ENCODE measurements at places on chromosomes 6 and 20. TPM values are rescaled to one million over a fixed set of nuclear protein-coding genes. Genes with fewer than 3 reads are reported as not detected.

GRCh38 chr6:5813625-5814027, 193.1 kb downstream of the NRN1 start:
- H3K36me3 ChIP-seq = no peaks in the 10 kb centered on the region
- H3K27me3 ChIP-seq = peaks cover 22% of the 10 kb centered on the region
- DNase-seq = no peak

The HLA-DQA2 gene
- total RNA-seq = not detected

DNA sequence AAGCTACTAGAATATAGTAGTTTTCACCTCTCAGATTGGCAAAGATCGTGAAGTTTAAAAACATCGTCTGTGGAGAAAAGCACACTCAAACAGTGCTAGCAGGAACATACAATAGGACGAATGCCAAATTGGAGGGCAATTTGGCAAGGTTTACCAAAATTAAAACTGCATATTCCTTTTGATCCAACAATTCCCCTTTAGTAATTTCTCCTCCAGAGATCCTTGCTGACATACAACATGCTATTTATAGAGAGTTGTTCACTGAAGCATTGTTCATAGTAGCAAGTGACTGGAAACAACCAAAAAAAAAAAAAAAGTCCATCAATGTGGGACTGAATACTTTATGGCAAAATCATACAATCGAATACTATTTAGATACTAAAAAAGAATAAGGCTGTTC, 202.2 kb downstream of the ATXN1 start:
- no peaks in the 10 kb centered on the region for H3K36me3 ChIP-seq
- no peak overlapping the region for H3K27ac ChIP-seq
- no peaks in the 10 kb centered on the region for H3K27me3 ChIP-seq
- no peak overlapping the region for H3K4me3 ChIP-seq

DNA sequence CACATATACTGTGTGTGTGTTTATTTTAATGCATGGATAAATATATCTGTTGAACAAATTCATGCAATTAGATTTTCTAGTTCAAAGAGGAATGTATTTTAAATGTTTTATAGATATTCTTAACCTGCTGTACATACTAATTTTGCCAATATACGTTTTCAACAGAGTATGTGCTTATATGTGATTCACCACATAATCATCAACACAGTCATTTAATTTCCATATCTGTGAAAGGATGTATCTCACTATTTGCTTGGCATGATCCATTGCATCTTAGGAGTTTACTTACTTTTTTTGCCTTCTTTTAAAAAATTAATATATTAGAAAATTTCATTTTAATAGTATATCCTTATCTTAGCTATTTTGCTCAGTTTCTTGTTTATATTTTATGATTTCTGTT, 902.3 kb upstream of the CITED2 start:
- no peak overlapping the region for H3K4me3 ChIP-seq

GRCh38 chr6:52566853-52567279, 10.0 kb downstream of the TRAM2 start:
- peak; percentile 98 for DNase-seq
- peaks cover 32% of the 10 kb centered on the region for H3K4me1 ChIP-seq
- H3K4me3 ChIP-seq = no peak overlapping the region
- peak overlapping the region; percentile 65 for H3K27ac ChIP-seq
- no peaks in the 10 kb centered on the region for H3K27me3 ChIP-seq

DNA sequence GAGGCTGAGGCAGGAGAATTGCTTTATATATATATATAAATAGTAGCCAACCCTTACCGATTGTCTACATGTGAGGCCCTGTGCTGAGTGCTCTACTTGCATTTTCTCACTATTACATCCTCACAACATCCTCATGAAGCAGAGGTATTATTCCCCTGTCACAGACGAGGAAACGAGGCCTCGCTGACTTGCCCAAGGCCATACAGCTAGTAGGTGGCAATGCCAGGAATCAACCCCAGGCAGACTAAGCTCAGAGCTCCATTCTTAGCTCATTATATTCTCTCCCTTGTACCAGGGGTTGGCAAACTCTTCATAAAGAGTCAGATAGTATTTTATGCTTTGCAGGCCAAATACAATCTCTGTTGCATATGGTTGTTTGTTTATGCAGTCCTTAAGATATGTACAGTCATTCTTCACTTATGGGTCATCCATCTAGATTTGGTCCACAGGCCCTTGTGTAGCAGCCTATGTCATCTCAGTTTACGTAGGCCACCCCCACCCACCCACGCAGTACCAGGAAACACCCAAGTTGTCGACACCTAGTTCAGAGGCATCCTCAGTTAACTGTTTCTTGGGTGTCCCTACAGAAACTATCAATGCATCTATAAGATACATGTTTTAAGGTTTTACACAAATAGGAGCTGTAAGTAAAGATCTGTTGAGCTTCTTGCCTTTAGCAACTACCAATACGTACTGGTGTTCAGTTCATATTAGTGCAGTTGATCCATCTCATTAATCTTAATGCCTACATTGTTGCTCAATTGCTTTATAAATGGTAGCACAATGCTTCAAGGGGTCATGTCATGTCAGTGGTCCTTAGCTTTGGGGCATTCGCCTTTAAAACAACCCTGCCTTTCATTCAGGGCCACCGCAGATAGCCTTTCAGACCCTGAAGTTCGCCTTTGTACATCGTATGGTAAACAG, 3.0 kb downstream of the CASS4 start:
- no peaks in the 10 kb centered on the region for H3K4me1 ChIP-seq
- H3K4me3 ChIP-seq = no peak overlapping the region
- DNase-seq = no peak
- H3K36me3 ChIP-seq = no peaks in the 10 kb centered on the region
- H3K27me3 ChIP-seq = no peaks in the 10 kb centered on the region
- H3K27ac ChIP-seq = no peak overlapping the region

DNA sequence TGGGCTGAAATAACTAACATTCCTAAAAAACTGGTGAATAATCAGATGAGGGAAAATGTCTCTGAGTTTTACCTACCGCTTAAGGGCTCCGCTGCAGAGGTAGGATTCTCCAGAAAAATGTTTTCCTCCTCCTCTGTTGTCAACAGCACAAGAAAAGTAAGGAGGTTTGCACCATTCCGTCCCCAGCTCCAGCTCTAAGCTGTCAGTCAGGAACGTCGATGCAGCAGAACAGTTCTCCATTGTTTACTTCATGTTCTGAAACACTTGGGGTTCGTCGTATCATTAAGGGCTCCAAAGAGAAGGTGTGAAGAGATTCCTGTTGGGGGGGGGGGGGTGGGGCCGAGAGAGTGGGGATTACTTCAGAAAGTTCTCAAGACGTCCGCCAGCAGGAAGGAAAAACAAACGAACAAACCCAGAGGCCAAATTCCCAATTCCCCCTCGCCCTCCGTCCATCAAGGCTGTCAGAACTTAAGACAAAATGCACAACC, 734 bp downstream of the MMS22L start:
- peak overlapping the region; percentile 93 for H3K4me3 ChIP-seq
- no peaks in the 10 kb centered on the region for H3K27me3 ChIP-seq
- peak overlapping the region; percentile 17 for H3K27ac ChIP-seq
- H3K4me1 ChIP-seq = peaks cover 21% of the 10 kb centered on the region
- DNase-seq = no peak
- 0 out of 2 replicates have a peak, but pooled peaks cover 10% of the 10 kb centered on the region for H3K36me3 ChIP-seq

DNA sequence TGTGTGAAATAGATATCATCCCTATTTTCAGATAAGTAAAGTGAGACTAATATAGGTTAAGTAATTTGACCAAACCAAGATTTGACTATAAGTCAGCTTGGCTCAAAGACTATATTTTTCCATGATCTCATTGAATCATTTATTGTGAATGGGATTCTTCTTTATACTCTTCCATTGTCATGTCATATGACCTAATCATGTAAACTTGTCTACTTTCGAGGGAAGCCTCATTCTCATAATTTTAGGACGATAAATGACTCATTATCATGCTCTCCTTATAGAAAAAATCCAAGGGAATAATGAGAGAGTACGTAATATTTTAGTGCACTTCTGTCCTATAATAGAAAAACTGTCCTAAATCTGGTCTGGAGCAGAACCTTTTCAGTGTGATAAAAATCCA, 40.9 kb upstream of the CCN6 start:
- no peaks in the 10 kb centered on the region for H3K36me3 ChIP-seq
- no peaks in the 10 kb centered on the region for H3K27me3 ChIP-seq
- H3K27ac ChIP-seq = no peak overlapping the region

DNA sequence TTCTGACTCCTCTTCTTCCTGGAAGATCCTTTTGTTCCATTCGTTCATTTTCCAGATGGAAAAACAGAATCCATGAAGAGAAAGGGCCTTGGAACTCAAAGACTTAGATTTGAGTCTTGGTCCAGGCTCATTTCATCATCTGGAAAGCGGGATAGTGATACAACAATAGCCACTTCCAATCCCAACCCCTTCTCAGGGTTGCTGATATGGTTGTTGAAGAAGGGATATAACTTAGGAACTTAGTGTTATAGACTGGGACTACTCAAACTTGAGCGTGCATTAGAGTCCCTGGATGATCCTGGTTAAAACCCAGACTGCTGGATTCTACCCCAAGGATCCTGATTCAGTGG, 1.3 kb downstream of the GDAP1L1 start:
- H3K27ac ChIP-seq = no peak overlapping the region
- peaks cover 49% of the 10 kb centered on the region for H3K27me3 ChIP-seq
- H3K4me3 ChIP-seq = no peak overlapping the region
- no peaks in the 10 kb centered on the region for H3K36me3 ChIP-seq

GRCh38 chr6:100370265-100370664, 94.5 kb downstream of the SIM1 start:
- H3K36me3 ChIP-seq = no peaks in the 10 kb centered on the region
- H3K27ac ChIP-seq = no peak overlapping the region
- DNase-seq = no peak
- no peak overlapping the region for H3K4me3 ChIP-seq
- no peaks in the 10 kb centered on the region for H3K4me1 ChIP-seq
- no peaks in the 10 kb centered on the region for H3K27me3 ChIP-seq

The FOXF2 gene
- total RNA-seq = not detected

The CDC25B gene
- total RNA-seq = 91.0 TPM

- H3K4me1 ChIP-seq = no peaks in the 10 kb centered on the region
- H3K27me3 ChIP-seq = no peaks in the 10 kb centered on the region
- H3K36me3 ChIP-seq = no peaks in the 10 kb centered on the region
- no peak overlapping the region for H3K27ac ChIP-seq
These were observed 22.8 kb downstream of the FYN start for GRCh38 chr6:111850295-111850937.

- no peaks in the 10 kb centered on the region for H3K4me1 ChIP-seq
- peak; percentile 1 for DNase-seq
- no peak overlapping the region for H3K27ac ChIP-seq
- no peak overlapping the region for H3K4me3 ChIP-seq
These were observed 94.3 kb upstream of the NKX2-2 start for GRCh38 chr20:21607971-21608725.

The BACH2 gene
- total RNA-seq = 4.2 TPM

DNA sequence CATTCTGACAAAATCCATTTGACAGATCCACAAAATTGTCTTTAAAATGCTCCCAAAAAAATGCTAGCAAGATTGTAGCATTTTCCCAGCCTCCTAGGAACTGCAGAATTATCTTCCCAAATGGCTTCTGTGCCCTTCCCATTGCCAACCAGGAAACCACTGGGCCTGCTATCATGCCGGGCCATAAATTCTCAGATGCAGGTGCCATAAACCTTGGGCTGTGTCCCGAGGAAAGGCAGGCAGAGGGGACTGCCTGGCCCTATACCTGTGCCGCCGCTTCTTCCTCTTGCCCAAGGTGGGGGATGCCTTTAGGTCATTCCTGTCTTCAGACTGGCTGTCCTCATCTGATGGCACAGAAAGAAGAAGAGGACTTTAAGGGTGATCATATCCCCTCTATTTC, 2.8 kb downstream of the VSX1 start:
- peaks cover 50% of the 10 kb centered on the region for H3K4me1 ChIP-seq
- no peak for DNase-seq
- no peaks in the 10 kb centered on the region for H3K36me3 ChIP-seq
- H3K4me3 ChIP-seq = no peak overlapping the region

DNA sequence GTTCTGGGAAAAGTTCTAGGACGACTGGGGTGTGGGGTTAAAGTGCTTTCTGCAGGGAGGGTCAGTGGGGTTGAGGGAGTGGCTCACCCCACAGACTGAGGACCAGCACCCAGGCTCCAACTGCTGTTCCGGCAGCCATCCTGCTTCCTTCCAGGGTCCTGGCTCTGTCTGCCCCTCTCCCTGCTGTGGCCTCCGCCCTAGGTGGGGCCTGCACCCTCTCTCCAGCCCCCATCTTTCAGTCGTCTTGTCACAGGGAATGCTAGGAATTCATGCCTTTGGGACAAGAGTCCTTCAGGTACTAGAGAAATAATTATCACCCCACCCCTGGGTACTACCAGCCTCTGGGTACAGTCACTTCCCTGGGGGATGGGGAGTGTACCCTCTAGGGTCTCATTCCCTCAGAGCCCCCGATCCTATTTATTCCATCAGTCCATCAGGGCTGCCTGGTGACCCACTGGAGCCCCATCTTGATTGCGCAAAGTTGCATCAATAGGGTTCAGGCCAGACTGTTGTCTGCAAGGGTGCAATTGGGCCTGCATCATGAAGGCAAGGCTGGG, at the start of gene AGER:
TSS of gene AGER (minus strand) at position 170 of the 557 bp plus-strand sequence. CDS start at position 139, 31 bp downstream.
- DNase-seq = no peak
- no peak within 1 kb of the TSS for H3K27ac ChIP-seq
- H3K27me3 ChIP-seq = no peaks in the 10 kb centered on the region
- H3K4me1 ChIP-seq = peaks cover 13% of the 10 kb centered on the region
- no peak within 1 kb of the TSS for H3K4me3 ChIP-seq

DNA sequence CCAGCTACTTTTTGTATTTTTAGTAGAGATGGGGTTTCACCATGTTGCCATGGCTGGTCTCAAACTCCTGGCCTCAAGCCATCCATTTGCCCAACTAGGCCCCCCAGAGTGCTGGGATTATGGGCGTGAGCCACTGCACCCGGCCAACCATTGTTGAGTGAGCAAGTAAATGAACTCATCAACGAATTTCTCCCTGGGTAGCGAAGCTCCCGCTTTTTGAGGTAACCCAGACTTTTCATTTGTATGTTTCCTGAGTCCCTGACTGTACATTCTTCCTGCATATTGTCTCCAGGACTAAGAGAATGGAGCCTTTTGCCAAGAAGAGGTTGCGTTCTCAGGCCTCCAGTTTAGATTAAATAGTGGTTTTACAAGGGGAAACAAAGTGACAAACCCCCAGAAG, 36.4 kb downstream of the RIPOR3 start:
- no peak overlapping the region for H3K4me3 ChIP-seq
- H3K27ac ChIP-seq = no peak overlapping the region
- no peaks in the 10 kb centered on the region for H3K36me3 ChIP-seq

The PI3 gene
- 4.6 TPM for total RNA-seq

The CYP39A1 gene
- total RNA-seq = 2.9 TPM

- H3K36me3 ChIP-seq = no peaks in the 10 kb centered on the region
- no peak for DNase-seq
- H3K27me3 ChIP-seq = peaks cover 13% of the 10 kb centered on the region
- H3K27ac ChIP-seq = no peak overlapping the region
These were observed 1932.2 kb upstream of the DEFB115 start for GRCh38 chr20:29325304-29325640.

DNA sequence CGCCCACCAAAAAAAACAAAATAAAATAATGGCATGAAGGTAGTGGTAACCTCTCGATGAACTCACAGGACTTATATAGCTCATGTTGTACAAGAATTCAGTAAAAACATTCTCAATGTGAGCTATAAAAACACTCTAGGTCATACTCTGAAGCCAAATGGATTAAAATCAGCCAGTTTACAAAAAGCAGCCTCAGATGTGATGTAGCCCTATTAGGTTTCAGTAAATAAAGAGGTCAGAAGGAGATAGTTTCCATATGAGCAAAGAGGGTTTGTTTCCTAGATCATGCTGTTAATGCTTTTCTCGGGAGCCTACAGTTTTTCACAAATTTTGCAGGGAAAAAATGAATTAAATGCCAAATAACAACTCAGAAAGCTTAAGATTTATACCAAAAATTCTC, 319.5 kb upstream of the HSF2 start:
- H3K27ac ChIP-seq = no peak overlapping the region
- H3K4me3 ChIP-seq = no peak overlapping the region
- H3K36me3 ChIP-seq = no peaks in the 10 kb centered on the region
- H3K27me3 ChIP-seq = no peaks in the 10 kb centered on the region

GRCh38 chr6:107819964-107820337, 4.2 kb downstream of the SCML4 start:
- no peak for DNase-seq
- H3K4me3 ChIP-seq = no peak overlapping the region
- no peaks in the 10 kb centered on the region for H3K4me1 ChIP-seq
- peaks cover 10% of the 10 kb centered on the region for H3K27me3 ChIP-seq
